ENCODE measurements at places on chromosomes 5 and 9.

- DNase-seq, result no peak
These were observed 285.2 kb upstream of the SEMA6A start for GRCh38 chr5:116859666-116860320.

DNA sequence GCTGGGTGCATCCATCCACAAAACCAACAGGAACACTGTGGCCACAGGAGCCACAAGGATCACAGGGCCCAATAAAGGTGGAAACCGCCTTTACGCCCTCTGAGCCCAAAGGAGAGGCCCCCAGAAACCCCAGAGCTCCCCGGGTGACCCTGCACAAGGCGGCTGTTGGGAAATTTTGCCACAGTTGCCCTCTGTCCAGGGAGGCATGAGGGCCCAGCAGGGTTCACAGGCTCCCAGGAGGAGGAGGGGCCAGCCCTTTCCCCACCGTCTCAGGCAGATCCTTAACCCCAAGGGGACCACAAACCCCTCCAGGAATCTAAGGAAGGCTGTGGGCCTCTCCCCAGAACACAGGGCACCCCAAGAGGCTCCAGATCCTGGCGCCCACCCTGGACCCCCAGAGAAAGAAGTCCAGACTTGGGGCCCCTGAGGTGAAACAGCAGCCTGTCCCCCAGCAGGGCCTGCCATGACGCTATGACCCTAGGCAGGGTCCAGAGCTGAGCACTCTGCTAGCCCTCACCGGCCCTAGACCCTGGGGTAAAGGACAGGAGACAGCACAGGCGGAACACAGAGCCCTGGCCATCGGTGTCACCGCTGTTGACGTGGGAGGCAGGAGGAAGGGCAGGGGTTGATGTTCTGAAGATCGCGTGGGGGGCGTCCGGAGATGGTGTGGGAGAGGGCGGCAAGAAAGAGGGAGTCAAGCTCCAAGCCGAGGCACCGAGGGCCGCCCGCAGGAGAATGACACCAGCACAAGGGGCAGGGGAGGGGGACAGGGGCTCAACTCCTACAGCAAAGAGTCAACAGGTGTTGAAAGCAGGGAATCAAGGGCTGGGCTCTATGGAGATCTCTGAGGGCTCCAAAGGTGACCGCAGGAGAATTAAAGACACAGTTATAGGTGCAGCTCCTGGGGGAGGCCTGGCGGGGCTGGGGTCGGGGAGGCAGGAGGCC, 97.5 kb downstream of the VAV2 start:
- DNase-seq, result no peak

DNA sequence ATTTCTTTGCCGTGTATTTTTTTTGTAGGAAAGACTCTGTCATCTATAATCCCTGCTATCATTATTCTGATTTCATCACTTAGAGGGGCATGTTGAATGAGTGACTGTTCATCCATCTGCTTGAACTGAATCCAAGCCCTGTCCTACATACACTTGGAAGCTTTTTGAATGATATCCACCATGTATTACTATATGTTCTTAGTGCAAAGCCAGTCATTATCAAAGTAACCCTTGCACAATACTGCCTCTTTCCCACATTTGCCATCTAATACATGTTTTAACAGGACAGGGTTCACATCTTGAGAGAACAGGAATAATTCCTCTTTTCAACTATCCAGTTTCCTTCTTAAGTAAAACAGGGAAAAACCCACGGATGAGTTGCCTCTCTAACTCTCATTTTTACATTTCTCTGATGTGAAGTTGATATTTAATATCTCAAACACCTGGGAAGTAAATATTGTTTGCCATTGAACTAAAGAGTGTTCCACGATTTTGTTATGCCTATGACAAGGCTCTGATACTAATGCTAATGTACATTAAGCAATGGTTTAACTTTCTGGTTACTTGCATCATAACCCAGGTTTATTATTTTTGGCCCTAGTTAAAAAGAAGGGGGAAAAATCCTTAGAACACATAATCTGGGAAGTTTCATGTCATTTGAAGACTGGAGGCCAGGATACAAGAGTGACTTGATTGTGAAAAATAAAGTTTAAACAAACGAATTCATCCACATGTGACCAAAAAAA, 103.7 kb upstream of the TARS1 start:
- DNase-seq, result no peak

GRCh38 chr9:121972501-121972981, 120.6 kb downstream of the TTLL11 start:
- no peak for DNase-seq

- no peak for DNase-seq
These were observed 35.0 kb upstream of the ALDH1B1 start for GRCh38 chr9:38357350-38358114.

GRCh38 chr5:73515232-73515631, 17.0 kb downstream of the BTF3 start:
- DNase-seq, result no peak

DNA sequence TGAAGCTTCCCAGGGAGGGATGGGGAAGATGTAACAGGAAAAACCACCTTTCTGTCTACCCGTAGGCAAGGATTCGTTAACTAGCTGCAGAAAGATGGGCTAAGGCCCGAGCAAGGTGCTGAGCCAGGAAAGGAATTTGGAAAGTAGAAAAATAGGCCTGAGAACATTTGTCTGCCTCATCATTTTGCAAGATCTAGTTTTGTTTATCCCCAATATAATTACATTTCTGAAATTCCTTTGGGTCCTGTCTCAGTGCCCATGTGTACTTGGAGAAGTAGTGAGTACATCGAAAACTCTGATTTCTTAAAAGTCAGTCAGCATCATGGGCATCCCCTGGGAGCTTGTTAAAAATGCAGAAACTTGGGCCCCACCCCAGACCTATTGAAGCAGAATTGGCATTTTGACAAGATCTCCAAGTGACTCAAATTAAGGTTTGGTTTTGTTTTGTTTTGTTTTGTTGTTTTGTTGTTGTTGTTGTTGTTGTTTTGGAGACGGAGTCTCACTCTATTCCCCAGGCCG, 52.1 kb upstream of the CEMIP2 start:
- no peak for DNase-seq

- no peak for DNase-seq
These were observed 26.5 kb downstream of the SMC5 start for GRCh38 chr9:70285246-70285645.

Data from CD4-positive, alpha-beta T cell treated with Interleukin-17A for 4 hours (primary cell).